ENCODE measurements at places on chromosomes 3 and 15. TPM values are rescaled to one million over a fixed set of nuclear protein-coding genes. Genes with fewer than 3 reads are reported as not detected.

The TRIM42 gene
- total RNA-seq: not detected

The PYGO1 gene
- 8.2 TPM for total RNA-seq

The TEX264 gene
- 46.6 TPM for total RNA-seq

The NEIL1 gene
- 6.7 TPM for total RNA-seq

DNA sequence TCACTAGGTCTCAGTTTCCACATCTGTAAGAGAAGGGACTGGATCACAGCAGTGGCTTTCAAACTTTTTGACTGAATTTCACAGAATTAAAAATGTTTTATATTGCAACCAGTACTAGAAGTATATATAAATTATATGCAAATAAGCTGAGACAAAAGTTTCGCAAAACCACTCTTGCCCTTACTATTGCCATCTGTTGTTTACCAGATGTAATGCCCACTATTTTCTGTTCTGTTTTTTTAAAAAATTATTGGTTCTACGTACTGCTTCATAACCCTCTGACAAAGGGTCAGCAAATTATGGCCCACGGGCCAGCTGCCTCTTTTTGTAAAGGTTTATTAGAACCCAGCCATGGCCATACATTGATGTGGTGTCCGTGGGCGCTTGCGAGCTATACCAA lies 44.8 kb downstream of the PDIA5 start:
- H3K27ac ChIP-seq: no peak overlapping the region
- no peak overlapping the region for H3K4me3 ChIP-seq
- no peak for DNase-seq
- no peaks in the 10 kb centered on the region for H3K4me1 ChIP-seq

- no peak overlapping the region for H3K4me3 ChIP-seq
- H3K27me3 ChIP-seq: no peaks in the 10 kb centered on the region
- H3K4me1 ChIP-seq: no peaks in the 10 kb centered on the region
- no peaks in the 10 kb centered on the region for H3K36me3 ChIP-seq
- DNase-seq: no peak
- H3K27ac ChIP-seq: no peak overlapping the region
Measured at GRCh38 chr15:47548231-47548630, 169.1 kb upstream of the SEMA6D start.

GRCh38 chr3:28294667-28295413 lies 53.4 kb downstream of the CMC1 start:
- H3K36me3 ChIP-seq: peaks cover 3% of the 10 kb centered on the region
- peak overlapping the region; percentile 25 for H3K4me3 ChIP-seq
- DNase-seq: no peak
- H3K27me3 ChIP-seq: no peaks in the 10 kb centered on the region
- no peaks in the 10 kb centered on the region for H3K4me1 ChIP-seq
- H3K27ac ChIP-seq: no peak overlapping the region

- no peaks in the 10 kb centered on the region for H3K27me3 ChIP-seq
- H3K27ac ChIP-seq: no peak overlapping the region
- DNase-seq: no peak
- peaks cover 18% of the 10 kb centered on the region for H3K4me1 ChIP-seq
Measured at GRCh38 chr3:59245859-59246501, 196.2 kb upstream of the CFAP20DC start.

GRCh38 chr3:107752202-107752990 lies 229.6 kb downstream of the BBX start:
- H3K4me1 ChIP-seq: no peaks in the 10 kb centered on the region
- H3K36me3 ChIP-seq: no peaks in the 10 kb centered on the region
- DNase-seq: no peak
- H3K27ac ChIP-seq: no peak overlapping the region

Data from heart left ventricle (tissue), 16 donors.